ENCODE measurements at places on chromosomes 13 and 19. TPM values are rescaled to one million over a fixed set of nuclear protein-coding genes. Genes with fewer than 3 reads are reported as not detected.

DNA sequence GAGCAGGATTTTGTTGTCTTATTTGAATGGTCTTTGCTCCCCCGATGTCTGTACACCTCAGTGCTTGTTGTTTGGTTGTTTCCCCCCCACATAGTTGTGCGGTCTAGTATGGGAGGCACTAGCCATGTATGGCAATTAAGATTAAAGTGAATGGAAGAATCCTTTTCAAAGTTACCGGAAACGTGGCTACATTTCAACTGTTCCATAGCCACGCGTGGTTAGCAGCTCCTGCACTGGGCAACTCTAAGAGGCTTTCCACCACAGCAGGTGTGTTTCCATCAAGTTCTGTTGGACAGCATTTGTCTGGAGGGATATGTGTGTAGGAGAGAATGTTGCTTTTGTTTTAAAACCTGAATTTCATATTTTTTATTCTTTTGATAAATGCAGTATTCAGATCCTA, 247.3 kb downstream of the GGACT start:
- DNase-seq: no peak

Gene NANOS3
- not detected for total RNA-seq

DNA sequence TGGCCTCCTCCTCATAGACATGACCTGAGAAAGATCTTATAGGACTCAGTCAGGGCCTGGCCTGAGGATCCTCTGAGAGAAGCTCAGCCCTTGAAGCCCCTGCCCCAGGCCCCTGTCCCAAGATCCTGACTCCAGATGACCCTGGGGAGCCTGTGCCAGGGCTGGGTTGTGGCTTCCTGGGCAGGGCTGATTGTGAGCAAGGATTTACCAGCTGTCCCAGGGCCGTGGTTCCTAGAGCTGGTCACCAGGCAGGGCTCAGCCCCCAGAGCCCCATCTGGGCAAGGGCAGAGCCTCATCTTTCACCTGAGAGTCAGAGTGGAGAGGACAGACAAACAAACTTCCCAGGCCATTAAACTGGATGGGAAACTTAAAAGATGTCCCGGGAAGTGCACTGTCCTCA, 1.9 kb downstream of the CEACAM21 start:
- no peak for DNase-seq

- no peak for DNase-seq
These were observed 5.2 kb downstream of the STARD13 start for GRCh38 chr13:33280279-33280905.

DNA sequence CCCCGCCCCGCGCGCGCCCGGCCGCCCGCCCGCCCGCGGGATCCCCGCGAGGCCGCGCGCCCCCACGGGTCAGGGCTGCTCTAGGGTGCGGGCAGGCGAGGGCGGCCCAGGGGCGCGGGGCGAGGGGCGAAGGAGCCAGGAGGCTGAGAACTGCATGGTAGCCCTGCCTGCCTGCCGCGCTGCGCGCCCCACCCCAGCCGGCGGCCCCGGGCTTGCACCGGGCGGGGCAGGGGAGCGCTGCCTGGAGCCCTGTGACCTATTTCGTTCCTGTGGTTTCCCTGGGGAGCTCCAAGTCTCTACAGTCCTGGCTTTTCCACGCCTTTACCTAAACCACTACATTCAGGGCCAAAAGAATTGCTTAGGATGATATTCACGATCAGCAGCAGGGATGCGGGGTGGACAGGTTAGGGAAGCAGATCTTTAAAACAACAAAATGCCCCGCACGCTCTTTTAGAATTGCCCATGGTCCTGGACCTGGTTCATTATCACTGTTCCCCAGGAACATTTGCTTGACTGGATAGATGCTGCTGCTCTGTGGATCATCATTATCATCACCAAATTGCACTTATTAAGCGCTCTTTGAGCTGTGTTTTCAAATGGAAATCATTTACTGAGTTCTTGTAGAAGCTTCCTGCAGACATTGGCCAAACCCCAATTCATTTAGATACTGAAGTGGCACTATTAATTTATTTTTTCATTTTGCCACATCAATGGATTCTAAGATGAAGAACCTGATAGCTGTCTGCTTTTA, 421 bp upstream of the GPR12 start:
- no peak for DNase-seq

DNA sequence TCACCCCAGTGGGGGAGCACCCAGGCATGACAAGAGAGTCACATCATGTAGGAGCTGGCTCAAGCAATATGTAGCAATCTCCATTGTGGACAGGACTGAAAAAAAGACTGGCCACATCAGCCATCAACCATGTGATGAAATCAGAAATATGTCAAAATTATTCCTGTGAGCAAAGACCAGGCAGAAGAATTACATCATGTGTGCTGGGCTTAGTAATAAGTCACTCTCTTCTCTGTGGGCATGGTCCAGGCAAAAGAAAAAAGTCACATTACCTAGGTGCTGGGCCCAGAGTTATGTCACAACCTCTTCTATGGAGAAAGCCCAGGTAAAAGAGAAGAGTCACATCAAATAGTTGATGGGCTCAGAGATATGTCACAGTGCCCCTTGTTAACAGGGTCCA, 28.3 kb upstream of the ZNF729 start:
- DNase-seq: no peak

- DNase-seq: no peak
These were observed 16.0 kb downstream of the SSC5D start for GRCh38 chr19:55504252-55504603.

DNA sequence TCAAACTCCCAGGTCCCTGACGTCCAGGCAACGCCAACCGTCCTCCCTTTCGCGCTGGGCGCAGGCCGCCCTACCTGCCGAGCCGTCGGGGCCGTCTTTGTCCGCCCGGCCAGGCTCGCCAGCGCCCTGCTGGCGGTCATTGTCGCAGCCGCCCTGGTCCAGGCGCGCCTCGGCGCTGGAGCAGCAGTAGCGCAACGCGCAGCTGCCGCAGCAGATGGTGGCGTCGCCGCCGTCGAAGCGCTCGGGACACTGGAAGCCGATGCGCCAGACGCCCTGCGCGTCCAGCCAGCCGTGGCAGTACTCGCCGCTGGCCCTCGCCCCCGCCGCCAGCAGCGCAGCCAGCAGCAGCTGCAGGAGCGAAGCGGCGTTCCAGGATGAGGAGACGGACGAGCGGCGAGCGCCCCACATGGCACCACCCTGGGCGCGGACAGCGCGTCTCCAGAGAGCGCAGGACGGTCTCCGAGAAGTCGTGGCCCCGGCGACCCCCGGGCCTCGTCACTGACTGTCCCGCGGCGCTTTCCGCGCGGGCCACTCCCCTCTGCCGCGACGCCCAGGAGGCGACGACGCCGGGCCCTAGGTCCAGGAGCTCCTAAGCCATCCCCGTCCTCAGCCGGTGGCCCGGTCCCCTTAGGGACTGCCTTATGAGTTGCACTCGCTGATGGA, 1.1 kb downstream of the SHISA2 start:
- DNase-seq: no peak

DNA sequence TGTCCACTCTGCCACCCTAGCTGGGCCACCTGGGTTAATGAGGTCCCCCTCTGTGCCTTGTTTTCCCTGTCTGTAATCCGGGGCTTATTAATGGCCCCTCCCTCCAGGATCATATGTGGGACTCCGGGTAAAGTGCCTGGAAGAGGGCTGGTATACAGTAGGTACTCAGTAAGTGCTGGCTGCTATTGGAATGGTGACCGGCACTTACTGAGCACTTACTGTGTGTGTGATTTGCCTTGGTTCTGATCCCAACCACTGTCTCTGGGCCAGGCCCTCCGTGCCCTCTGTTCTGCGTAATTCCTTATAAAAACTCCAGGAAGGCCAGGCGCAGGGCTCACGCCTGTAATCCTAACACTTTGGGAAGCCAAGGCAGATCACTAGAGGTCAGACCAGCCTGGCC, 30.9 kb upstream of the NCCRP1 start:
- DNase-seq: no peak

Gene LILRA5
- 3.9 TPM for total RNA-seq

DNA sequence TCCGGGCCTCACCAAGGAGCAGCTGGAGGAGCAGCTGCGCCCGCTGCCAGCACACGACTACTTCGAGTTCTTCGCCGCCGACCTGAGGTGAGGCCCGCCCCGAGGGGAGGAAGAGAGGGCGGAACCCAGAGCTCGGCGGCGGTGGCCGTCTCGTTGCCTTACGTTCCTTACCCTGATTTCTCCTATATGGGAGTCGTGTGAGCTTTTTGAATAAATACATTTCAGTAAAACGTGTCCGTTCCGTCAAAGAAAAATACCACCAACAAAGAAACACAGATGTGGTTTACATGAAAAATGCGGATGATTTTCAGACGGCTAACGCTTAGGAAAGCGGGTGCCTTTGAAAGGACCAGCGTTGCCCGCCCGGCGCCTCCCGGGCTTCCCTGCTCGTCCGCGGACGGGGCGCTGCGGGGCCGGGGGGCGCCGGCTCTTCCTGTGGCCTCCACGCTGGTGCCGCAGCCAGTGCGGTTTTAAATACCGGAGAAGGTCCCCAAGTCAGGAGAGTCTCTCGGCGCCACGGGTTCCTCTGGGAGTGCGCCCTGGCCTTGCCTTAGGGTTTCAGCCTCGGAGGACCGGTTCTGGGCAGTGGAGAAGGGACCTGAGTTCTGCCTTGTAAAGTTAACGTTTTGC, 755 bp downstream of the UPF3A start:
- DNase-seq: peak; percentile 59

Gene RFPL4AL1
- total RNA-seq: not detected

Gene CGB8
- total RNA-seq: not detected

DNA sequence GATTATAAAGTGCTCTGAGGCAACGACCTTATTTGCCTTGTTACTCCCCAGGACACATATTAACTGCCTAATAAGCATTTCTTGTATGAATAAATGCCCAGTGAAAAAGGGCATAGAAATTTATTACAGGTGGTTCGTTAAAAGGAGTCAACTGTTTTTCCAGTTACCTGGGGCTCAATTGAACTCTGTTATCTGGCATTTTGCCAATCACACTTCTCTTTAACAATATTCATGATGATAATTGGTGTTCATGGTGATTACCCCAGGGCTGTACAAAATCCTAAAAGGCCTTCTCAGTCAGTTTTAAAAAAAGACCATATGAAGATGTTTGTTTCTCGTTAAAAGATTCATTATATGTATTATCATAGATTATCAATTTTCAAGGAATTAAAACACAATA, 57.1 kb downstream of the KL start:
- DNase-seq: no peak

GRCh38 chr19:10334588-10335351, 1.4 kb upstream of the RAVER1 start:
- DNase-seq: peak; percentile 92

Gene TEX101
- total RNA-seq: not detected

Gene PSG11
- total RNA-seq: not detected

Gene FXYD5
- total RNA-seq: 30.8 TPM

- DNase-seq: no peak
These were observed 4.6 kb downstream of the STARD13 start for GRCh38 chr13:33280923-33281322.

- no peak for DNase-seq
These were observed 1.1 kb downstream of the PGLS start for GRCh38 chr19:17512574-17512939.

Gene ATP5F1D
- total RNA-seq: 140 TPM

DNA sequence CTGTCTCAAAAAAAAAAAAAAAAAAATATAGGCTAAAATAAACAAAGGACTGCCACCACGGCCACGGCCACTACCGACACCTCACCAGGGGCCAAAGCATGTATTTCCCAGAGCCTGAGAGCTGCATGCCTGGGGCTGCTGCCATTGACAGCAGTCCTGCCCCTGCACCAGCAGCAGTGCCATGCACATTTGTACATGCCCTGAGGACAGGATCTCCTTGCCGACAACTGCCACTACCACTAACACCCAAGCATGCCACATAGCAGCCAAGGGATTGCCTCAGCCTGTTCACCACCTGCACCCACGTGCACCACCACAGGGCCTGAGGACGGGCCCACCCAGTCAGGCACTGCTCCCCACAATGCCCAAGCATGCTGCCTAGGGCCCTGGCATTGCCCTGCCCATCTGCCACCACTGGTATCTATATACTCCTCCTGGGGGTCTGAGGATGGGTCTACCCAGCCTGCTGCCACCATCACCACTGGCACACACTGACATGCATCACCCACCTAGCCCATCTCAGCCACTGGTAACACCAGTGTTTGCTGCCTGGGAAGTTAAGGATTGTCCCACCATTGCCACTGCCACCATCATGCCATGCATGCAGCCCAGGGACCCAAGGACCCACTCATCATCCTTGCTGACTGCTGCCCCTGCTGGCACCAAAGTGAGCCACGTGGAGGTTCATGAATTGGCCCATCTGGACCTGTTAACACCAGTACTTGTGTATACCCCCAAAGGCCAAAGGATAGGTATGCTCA, 10.6 kb upstream of the NUP62 start:
- no peak for DNase-seq

Gene RTBDN
- not detected for total RNA-seq

- no peak for DNase-seq
These were observed 13.6 kb downstream of the HIPK4 start for GRCh38 chr19:40376286-40376862.
